ENCODE measurements at places on chromosomes 1 and 21. TPM values are rescaled to one million over a fixed set of nuclear protein-coding genes. Genes with fewer than 3 reads are reported as not detected.

DNA sequence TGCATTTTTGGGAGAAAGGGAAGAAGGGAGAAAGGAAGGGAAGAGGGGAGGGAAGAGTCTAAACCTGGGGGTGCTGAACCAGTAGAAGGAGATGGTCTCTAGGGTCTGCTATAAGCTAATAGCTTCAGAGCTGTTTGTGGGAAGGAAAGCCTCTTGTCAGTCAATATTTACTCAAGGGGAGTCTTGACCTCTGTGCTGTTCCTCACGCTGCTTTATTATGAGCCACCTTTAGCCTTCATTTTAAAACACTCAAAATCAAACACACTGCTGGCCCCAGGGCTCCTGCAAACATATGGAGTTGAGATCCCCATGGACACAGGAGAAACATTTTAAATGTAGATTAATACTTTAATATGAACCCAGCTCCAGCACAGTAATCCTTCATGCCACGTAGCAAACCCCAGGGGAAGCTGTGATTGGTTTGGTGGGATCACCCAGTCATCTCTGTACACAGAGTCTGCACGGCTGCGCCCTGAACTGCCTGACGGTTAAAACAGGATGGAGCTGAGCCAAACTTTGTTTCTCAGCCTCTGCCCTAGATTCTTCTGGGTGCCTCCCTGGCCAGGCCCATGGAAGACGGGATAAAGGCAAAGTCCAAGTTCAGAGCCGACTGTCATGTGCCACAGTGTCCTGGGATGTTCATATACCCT, 40.2 kb upstream of the VWA5B1 start:
- DNase-seq, result peak; percentile 77

DNA sequence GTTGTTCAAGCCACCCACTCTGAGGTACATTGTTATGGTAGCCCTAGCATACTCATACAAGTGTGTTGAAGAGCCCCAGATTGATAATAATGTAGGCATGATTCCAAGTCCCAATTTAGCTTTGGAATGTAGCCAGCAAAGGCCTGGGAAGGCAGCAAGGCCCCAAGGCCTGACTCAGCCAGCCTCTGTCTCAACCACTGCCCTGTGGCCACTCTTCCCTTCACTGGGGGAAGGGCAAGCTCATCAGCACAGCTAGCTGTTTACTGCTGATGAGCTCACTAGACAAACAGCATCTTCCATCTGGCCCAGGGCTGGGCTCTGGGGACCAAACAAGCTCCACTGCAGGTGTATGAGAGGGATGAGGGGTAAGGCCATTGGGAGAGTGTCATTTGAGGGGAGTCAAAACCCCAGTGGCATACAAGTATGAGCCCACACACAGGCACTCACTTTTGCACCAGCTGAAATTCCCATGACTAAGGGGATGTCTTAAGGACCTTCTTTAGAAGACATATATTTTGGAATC, 2.2 kb upstream of the IRF6 start:
- no peak for DNase-seq

DNA sequence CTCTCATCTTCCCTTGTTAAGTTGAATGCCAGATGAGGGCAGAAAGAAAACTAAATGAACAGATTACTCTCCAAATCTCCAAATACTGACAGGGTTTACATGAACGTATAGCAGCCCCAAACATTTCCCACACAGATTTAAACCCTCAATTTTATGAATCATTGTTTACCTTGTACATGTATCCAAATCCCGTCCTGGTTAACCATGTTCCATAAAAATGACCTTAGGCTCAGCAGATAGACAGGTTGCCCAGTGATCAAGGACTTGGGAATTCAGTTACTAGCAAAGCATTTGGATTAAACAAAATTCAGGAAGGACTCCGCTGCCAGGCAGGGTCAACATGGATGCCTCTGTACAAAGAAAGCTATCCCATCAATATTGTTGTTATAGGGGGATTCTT, 213.5 kb downstream of the GPATCH2 start:
- DNase-seq, result no peak

- DNase-seq, result no peak
These were observed 109.7 kb downstream of the SLC35F3 start for GRCh38 chr1:234014208-234014607.

DNA sequence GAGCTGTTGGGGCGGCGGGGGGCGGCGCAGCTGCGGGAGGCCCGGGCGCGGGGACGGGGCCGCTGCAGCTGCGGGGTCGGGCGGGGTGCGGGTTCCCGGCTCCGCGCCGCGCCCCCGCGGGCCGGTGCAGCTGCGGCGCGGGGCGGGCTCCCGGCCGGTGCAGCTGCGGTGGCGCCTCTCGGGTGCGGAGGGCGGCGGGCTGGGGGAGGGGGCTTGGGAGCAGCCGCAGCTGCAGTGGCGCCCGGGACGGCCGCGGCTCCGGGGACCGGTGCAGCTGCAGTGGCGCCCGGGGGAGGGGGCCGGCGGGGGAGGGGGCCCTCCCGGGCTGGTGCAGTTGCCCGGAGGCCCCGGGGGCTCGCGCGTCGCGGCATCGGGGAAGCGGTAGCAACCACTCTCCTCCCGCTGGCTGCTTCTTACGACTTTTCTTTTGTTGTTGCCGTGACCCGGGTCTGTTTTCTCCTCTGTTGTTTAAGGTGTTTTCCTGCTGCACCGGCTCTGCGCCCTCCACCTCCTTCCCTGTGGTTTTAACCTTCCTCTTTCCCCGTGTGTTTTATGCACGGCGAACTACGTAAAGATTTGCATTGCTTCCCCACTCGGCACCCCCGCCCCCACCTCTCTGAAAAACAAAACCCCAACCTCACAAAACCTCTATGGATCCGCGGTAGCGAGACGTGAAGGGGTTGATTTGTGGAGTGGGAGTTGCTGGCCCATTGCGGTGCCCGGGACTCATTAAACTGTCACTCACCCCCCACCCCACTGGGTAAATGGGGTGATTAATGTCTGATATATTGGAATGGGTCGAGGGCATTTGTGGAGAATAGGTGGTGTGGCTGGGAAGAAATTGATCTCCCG, 1.7 kb upstream of the ZBTB18 start:
- DNase-seq, result peak; percentile 49

DNA sequence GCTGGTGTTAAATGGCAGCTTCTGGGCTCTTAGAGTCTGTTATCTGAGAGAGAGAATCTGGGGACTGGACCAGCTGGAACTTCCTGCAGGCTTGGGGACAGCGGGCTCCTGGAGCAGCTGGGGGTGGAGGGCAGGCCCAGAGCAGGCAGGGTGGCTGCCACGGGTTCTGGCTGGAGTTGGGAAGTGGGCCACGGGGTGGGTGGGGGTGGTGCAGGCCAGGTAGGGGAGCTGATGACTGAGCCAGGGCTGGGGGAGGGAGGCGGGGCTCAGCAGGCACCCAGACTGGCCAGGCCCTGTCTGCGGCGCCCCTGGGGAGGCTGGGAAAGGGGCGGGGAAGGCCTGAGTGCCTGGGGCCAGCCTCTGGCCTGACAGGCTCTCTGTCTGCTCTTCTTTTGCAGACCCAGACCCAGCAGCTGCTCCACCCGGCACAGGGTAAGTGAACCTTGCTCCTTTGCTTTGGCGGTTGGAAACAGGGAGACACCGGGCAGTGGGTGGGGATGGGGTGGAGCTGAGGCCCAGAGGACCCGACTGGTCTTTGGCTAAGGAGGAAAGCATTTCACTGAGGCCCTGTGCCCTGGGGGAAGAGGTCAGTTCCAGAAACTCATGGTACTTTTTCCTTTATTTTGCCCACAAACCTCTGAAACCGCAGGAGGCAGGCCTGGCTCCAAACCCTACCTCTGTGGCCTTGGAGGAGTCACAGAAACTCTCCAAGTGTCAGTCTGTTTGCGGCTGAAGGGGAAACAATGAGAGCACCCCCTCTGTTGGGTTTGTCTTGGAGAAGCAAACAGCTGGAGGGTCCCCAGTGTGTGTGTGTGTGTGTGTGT, 48.8 kb downstream of the ARHGEF10L start:
- no peak for DNase-seq

DNA sequence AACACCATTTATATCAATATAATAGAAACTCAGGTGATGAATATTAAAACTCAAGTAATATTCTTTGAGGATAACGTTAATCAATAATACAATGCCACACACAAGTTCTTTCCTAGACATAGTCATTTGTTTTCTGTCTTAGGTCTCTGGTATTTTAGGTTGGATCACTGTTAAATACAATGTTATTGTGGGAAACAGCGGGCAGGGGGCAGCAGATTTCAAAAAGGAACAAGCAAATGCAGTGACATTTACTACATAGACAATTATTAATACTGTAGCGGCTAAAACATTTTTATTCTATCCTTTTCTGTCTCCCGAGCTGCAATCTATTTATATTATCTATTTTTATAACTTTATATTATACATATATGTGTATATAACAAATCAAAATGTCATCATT, 186.4 kb upstream of the ZNHIT6 start:
- no peak for DNase-seq

- no peak for DNase-seq
These were observed 325.0 kb upstream of the PLXNA2 start for GRCh38 chr1:208569181-208569580.

- no peak for DNase-seq
These were observed 5.2 kb upstream of the SPRR2E start for GRCh38 chr1:153099461-153100045.

DNA sequence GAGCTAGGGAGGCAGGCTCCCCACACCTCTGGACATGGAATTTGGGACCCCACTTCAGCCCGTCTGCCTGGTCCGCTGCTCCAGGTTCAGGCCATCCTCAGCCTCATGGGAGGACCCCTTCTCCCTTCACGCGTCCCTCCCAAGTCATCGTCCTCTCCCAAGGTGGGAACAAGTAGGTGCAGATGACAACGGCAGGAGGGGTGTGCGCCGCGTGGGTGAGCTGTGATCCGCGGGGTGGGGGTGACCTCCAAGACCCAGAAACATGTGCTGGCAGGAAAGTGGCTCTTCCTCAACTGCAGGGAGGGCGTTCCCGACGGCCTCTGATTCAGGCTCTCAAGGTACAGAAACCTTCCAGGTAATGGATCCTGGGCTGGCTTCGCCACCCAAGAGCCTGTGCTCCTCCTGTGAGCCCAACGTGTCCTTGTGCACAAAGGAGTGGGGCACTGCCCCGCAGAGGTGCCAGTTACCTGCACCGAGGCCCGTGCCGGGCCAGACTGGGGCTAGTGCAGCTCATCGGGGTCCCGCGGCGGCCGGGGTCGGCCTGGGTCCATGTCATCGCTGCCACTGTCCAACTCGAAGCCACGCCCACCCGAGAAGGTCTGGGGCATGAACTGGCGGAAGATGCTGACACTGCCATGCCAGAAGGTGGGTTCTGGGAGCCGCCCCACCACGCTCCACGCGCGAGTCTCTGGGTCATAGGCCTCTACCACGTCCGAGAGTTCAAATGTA, 9.6 kb downstream of the KLHL21 start:
- no peak for DNase-seq

GRCh38 chr1:209612646-209613399, 29.3 kb downstream of the CAMK1G start:
- no peak for DNase-seq

GRCh38 chr1:209827384-209828262, at the start of gene UTP25:
TSS of gene UTP25 (plus strand) at chr1:209827972. CDS start at chr1:209828064, 92 bp downstream.
- peak; percentile 96 for DNase-seq

GRCh38 chr1:154533952-154534844, 24.3 kb downstream of the UBE2Q1 start:
- no peak for DNase-seq

GRCh38 chr1:192445839-192446489, 129.2 kb downstream of the RGS21 start:
- peak; percentile 60 for DNase-seq

GRCh38 chr1:81812712-81813111, 12.0 kb downstream of the ADGRL2 start:
- DNase-seq, result no peak

DNA sequence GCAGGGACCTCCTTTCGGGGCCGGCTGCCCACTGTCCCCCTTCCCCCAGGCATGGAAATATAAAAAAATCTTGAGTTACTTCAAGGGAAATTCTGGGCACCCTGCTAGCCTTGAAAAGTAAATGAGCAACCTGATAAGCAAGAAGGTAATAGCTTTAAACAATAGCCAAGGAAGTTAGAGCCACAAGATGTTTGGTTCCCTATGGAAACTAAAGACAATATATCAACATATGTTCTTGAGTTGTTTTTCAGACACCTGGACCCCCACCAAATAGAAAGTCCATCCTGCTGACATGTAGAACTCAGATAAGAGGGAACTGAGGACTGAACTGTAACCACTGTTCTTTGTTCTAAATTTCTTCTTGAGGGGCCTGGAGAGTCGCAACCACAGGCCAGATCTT, 19.3 kb upstream of the SLC35A3 start:
- no peak for DNase-seq

- peak; percentile 16 for DNase-seq
These were observed 45.5 kb upstream of the MRPS6 start for GRCh38 chr21:34027721-34028461.

MARK1 gene
- total RNA-seq, result not detected

LORICRIN gene
- total RNA-seq, result not detected

CELA3A gene
- total RNA-seq, result not detected

FAM3B gene
- total RNA-seq, result not detected

PLEKHA6 gene
- 0.29 TPM for total RNA-seq

ZFP69 gene
- 1.4 TPM for total RNA-seq

DCLRE1B gene
- 21.1 TPM for total RNA-seq

THEM5 gene
- not detected for total RNA-seq

Data from activated CD8-positive, alpha-beta memory T cell treated with anti-CD3 and anti-CD28 coated beads, Interleukin-2, amount 10 ng/mL, durations not matched to agents 7 days and 5 days (primary cell).